Fibroblast of the conjunctiva (primary cell): ENCODE measurements at places on chromosomes 3 and 15.

DNA sequence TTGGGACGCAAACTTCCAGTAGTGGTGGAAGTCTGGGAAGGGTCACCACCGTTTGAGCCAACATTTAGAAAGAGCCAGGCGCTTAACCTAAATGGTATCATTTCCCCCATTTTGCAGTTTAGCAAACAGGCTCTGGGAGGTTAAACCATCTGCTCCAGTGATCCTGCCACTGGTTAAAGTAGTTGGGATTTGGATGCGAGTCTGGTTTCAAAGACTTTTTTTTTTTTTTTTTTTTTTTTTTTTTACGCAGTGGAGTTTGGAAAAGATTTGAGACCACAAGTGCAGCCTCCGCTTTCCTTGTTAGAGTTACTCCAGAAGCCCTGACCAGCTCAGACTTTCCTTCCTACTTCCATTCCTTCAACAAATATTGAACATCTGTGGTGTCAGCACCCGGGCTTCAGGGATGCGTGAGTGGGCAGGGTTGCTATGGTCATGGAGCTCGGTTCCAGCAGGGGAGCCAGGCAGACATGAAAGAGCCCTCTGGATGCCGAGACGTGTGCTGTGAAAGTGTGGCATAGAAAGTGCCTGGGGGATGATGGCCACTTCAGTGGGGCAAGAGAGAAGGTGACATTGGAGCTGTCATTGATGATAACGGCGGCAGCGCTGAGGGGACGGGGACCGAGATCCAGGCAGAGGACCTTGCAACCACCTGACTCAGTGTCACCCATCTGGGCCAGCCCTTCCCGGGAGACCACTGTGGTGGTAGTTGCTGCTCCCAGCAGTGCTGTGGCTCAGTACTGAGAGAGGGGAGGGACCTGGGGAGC lies 1.1 kb upstream of the RNU6-1 start:
- DNase-seq, result no peak

GRCh38 chr3:54356261-54357045 lies 234.1 kb downstream of the CACNA2D3 start:
- DNase-seq, result peak; percentile 12

DNA sequence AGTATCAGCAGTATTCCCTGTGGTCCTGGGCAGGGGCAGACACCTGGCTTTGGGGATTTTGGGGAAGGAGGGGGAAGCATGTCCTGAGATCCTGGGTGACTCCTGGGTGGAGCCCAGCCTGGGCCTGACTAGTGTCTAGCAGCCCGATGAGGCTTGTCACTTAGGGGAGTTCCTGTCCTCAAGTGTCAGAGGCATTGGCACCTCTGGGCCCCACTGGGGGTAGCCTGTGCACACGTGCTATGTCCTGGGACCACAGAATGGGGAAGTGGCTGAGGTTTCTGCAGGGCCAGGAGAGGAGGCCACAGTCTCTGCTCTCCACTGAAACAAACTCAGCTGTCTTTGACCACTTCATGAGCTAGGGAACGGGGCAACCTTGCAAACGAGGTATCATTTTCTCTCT lies 31.5 kb upstream of the ADCY5 start:
- DNase-seq, result no peak

- no peak for DNase-seq
Observed at GRCh38 chr3:185082149-185082548, 70.7 kb downstream of the C3orf70 start.

GRCh38 chr15:34147371-34148140 lies 45.7 kb downstream of the PGBD4 start:
- no peak for DNase-seq

GRCh38 chr3:101065962-101066361 lies 72.7 kb upstream of the ABI3BP start:
- DNase-seq, result peak; percentile 89

- no peak for DNase-seq
Observed at GRCh38 chr15:80573606-80574005, 121.5 kb upstream of the ABHD17C start.

GRCh38 chr15:88139936-88140335 lies 116.6 kb downstream of the NTRK3 start:
- DNase-seq, result no peak

- DNase-seq, result no peak
Observed at GRCh38 chr3:20008646-20009045, 3.4 kb downstream of the PP2D1 start.

DNA sequence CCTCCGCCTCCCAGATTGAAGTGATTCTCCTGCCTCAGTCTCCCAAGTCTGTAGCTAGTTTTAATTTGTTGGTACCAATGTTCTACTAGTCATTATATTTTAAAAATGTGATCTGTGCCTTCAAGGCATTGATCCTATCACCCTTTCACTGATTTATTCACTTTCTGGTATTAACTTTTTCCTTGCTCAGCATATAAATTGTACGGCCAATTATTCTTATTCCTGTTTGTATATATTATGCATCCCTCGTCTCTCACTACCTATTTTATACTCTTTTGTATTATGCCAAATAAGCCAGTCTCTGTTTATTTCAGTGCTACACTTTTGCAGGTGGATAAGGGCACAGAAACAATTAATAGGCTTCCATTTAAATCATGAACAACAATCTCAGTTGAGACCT lies 620.2 kb upstream of the BCHE start:
- no peak for DNase-seq

DNA sequence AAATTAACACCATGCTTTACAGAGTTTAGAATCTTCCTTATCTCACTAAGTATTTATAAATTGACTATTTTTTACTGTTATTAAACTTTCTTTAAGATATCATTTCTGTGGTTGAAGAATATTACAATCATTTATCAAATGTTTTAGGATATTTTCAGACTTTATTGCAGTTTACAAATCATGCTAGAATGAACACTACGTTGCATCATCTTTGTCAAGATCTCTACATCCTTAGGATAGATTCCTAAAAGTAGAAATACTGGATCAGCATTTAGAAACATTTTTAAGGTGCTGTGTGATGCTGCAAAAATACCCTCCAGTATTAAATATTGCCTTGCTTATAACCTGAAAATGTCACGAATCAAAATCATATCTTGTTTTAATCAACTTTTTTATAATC lies 2.5 kb upstream of the PLD1 start:
- no peak for DNase-seq

DNA sequence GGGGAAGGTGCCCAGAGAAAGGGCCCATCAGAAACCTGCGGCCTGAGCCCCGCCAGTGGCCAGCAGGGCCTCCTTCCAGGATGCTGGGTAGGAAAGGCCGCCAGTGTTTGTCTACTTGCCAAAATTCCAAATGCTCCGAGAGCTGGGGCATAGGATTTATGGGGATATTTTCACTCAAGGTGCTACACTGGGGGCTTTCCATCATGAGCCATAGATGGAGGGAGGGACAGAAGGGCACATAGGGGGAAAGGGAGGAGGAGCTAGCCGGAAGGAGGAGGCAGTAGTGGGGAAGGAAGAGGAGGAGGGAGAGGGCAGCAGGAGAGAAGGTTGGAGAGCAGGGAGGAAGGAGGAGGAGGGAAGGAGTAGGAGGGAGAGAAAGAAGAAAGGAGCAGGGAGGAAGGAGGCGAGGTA lies 494.7 kb upstream of the PROK2 start:
- DNase-seq, result no peak

DNA sequence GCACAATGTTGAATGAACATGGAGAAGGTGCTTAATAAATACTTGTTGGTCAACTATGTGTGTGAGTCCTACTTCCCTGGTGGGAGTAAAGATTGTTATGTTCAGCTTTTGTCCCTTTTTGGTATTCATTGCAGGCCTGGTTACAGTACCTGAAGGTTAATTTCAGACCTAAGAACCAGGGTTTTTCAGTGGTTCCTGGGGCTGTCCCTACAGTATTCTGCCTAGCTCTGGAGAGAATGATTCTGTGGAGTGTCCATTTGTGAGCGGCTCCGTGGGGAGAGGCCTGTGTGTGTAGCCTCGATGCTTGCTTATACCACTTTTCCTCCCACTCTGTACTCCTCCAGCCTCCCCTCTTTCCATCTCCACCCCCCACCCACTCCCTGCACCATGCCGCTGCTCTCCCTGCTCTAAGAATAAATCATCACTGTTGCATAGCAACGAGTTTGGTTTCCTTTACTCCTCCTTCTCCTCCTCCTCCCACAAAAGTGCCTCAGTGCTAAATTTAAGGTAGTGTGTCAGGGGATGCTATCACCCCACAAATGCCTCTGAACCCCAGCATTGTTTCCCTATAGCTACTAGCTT lies 150.6 kb upstream of the ROPN1 start:
- DNase-seq, result no peak

DNA sequence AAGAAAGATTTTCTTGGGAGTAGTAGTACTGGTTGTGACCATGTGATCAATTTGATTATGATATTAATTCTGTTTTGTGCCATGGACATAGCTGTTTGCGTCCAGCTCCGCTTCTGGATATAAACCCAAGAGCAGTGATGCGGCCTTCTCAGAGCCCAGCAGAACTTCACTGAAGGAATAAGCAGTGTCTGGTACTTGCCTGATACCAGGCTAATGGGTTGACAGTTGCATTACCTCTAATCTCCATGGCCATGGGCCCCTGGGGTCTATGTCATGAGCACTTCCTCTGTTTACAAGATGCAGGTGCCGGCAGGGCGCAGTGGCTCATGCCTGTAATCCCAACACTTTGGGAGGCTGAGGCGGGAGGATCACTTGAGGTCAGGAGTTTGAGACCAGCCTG lies 36.3 kb upstream of the RAB6B start:
- DNase-seq, result no peak

GRCh38 chr3:37450561-37450960 lies 276.2 kb upstream of the LRRFIP2 start:
- no peak for DNase-seq

GRCh38 chr3:105944721-105945120 lies 75.9 kb upstream of the CBLB start:
- no peak for DNase-seq

DNA sequence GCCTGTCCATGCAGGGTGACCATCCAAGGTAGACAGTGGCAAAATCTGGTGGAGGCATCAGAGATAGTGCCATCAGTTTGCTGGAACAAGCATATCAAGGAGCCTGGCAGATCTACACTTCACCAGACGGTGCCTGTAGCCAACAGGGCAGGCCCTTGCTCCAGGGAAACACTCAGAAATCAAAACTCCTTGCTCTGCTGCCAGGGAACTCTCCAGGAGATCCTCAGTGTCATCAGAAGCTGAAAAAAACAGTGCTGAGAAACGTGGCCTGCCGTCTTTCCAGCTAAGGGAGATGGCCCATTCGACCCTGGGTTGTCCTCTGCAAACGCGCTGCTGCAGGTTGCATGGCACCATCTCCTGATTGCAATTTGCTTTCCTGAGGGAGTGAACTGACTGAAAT lies 30.5 kb upstream of the ATP13A3 start:
- no peak for DNase-seq

GRCh38 chr3:69718866-69719586 lies 20.2 kb upstream of the MITF start:
- DNase-seq, result no peak

DNA sequence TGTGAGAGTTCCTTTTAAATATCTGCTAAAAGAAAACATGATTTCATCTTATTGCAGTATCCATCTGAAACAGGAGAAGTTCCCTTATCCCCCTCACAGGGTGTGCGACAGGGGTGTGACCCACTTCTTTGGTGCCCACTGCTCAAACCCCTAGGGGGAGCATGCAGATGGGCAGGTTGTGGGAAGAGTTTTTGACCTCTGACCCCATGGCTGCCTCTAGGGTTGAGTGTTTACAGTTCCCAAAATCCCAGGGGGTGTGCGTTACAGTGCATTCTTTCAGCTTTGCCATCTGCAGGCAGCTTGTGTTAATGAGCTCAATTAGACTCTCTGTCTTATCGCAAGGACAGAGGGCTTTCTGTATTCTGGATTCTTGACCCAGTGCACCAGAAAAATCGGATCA lies 443.2 kb upstream of the FRG2C start:
- DNase-seq, result no peak

GRCh38 chr3:38479431-38480092 lies 16.6 kb upstream of the EXOG start:
- DNase-seq, result peak; percentile 51

DNA sequence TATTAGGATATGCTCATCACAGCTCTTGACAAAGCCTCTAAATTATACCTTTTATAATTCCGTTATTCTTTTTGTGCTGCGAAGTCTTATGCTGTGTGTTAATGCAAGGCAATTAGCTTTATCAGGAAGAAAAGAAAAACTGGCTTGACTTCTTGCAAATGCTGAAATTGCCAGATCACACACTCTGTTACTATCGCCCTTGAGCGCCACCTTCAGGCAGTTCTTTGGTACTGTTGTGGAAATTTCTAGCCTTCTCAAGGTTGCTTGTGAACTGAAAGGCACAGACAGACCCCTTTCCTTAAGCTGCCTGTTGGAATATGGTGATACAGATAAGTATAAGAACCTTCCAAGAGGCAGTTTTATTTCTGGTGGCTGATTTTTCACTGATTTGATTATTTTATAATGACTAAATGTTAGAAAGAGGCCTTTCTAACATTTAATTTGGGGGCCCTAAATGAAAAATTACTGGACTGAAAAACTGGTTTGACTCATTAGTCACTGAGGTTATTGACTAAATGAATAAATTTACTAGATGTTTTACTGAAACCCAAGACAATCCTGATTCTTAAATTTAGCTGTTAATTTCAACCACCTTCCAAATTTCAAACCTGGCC lies 126.2 kb upstream of the RASGRP1 start:
- peak; percentile 51 for DNase-seq

GRCh38 chr3:152281133-152281713 lies 12.5 kb downstream of the MBNL1 start:
- no peak for DNase-seq

DNA sequence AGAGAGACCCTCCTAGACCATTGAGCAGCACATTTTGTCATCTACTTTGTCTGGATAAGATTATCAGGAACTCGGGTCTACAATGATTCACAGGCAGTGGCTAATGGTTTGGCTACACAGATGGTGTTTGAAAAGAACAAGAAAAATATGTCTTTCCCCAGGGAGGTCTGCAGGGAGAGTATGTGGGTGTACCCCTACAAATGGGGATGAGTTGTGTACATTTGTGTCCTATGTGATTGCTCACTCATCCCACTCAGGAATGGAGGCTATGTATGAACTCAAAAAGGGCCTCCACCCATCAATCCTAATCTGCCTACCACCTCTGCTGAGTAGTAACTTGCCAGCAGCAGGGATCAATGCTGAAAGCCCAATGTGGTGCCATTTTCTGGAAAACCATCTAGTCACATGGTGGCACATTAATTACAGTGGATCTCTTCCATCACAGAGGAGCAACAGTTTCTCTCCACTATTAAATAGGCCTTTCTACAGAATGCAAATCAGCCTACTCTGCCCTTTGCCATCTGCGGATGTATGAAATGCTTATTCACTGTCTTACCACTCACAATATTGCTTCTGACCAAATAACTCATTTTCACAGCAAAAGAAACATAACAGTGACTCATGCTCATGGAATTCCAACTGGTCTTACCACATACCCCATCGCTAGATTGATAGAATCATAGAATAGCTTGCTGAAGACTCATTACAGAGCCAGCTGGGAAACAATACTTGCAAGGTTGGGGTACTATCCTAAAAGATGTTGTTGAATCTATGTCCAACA lies 48.3 kb upstream of the TRIM42 start:
- peak; percentile 93 for DNase-seq

- no peak for DNase-seq
Observed at GRCh38 chr3:61673651-61674050, 112.3 kb downstream of the PTPRG start.

GRCh38 chr3:6531153-6531552 lies 329.8 kb upstream of the GRM7 start:
- no peak for DNase-seq

- no peak for DNase-seq
Observed at GRCh38 chr3:194928831-194929577, 243.3 kb downstream of the FAM43A start.
